NCI-H1105 treated with DMSO at 0.1 percent for 48 hours (cell line): ENCODE measurements at places on chromosomes 7 and 10.

DNA sequence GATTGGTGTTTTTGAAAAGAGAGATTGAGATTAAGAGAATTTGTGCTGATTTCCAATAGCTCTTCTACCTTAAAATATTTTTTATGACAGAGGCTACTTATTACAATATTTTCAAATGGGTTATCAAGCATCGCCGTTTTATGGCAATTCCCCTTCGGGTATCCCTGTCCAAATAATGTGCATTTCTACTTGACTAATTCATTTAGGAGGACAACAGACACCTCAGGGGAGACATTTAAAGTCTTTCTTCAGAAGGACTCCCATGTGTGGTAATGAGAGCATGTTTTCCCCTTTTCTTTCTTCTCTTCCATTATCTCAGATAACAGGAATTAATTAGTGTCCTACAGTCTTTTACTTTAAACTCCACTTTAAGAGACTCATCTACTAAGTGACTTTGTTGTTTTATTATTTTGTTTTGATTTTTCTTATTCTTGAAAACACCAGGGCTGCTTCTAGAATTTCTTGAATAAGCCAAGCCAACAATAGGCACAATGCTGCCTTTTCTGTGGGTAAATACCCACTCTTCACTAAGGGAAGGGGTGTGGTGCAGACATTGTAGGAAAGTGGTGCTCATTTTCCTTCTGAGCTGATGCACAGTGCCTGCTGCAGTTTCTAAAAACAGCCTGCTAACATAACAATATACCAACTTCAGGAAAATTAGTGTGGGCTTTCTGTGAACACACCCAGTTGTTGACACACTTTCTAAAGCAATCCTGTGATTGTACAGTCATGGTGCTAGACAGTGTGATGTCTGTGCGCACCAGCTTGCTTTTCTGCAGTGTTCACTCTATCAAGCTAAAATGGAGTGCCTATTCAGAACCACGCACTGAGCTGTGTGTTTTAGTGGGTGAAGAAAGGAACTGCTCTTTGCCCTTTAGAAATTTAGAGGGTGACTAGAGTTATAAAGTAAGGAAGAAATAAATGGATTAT lies 597.7 kb downstream of the NRG3 start:
- DNase-seq = no peak

DNA sequence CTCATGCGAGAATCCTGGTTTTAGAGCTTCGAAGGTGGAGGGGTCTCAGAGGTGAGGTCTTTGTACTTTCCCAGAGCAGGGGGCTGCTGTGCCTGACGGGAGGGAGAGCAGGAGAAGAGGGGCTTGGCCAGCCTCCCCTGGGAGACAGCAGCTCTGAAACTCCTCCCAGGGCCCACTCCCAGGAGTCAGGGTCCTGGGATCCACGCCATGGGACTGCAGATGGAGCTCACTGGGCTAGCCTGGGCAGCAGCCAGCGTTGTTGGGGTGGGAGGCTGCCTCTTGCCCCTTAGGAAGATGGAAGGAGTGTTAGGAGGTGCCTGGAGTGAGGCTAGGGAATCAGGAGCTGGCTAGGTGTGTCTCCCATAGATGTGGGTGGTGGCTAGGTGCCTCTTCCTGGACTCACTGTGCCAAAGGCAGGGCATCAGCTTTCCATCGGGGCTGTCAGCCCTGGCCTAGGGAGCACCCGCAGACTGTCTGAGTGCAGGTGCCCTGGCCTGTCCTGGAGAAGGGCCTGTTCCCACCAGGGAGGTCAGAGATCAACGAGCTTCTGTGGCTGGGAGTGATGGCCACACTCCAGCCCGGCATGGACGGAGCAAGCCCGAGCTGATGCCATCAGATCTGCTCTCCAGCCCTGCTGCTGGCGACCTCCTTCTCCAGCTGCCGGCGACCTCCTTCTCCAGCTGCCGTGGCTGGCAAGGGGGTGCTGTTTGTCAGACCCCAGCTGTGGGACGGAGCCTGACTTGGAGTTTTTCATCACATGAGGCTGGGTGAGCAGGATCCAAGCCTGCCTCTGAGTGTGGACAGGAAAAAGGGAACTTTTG lies 111.3 kb downstream of the PTPN20 start:
- no peak for DNase-seq

- no peak for DNase-seq
These were observed 25.1 kb downstream of the DPY19L1 start for GRCh38 chr7:35012160-35012559.

DNA sequence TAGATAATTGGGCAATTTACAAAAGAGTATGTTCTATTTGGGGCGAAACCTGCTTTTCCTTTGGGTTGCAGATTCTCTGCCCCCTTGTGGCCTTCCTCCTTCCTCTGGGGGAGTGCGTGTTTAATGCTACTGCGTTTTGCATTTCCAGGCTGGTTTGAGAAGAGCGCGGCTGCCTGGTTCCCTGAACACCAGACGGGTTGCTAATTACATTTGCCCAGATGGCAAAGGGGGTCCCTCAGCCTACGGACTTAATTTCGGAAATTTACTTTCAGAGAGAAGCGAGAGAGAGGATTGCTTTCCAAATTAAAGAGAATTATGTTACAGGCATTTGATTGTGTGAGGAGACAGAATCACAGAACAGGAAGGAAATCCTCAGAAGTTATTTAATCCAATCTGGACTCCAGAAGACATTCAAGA lies 91.9 kb upstream of the JAZF1 start:
- DNase-seq = no peak

DNA sequence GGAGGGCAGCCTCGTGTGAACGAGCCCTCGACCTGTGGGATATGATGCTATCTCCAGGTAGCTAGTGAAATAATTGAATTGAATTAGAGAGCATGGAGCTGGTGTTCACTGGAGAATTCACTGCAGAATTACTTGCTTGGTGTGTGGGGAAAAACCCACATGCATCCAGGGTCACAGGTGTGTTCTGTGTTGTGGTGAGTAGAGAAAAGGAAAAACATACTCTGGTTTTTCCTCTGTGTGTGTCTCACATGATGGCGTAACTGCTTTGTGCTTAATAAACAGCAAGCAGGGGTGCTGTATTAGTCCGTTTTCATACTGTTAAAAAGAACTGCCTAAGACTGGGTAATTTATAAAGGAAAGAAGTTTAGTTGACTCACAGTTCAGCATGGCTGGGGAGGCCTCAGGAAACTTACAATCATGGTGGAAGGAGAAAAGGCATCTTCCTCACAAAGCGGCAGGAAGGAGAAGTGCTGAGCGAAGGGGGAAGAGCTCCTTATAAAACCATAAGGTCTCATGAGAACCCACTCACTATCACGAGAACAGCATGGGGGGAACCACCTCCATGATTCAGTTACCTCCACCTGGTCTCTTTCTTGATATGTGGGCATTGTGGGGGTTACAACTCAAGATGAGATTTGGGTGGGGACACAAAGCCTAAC lies 62.6 kb downstream of the TACR2 start:
- no peak for DNase-seq
